ENCODE measurements at places on chromosomes 11 and 22.

- no peak for DNase-seq
Observed at GRCh38 chr11:14370496-14370895, 11.5 kb upstream of the RRAS2 start.

GRCh38 chr11:123056835-123057491 is 5.0 kb downstream of the HSPA8 start:
- DNase-seq: no peak

- DNase-seq: peak; percentile 40
Observed at GRCh38 chr11:59221441-59221840, 8.7 kb upstream of the MPEG1 start.

DNA sequence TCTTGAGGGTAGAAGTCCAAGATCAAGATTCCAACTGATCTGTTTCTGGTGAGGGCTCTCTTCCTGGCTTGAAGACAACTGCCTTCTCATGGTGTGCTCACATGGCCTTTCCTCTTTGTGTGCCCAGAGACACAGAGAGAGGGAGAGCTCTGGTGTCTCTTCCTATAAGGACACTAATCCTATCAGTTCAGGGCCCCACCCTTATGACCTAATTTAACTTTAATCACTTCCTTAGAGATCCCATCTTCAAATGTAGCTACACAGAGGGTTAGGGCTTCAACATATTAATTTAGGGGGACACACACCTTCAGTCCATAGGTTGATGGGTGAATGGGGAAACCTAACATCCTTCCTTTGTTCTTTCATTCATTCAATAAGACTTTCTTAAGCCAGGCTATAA is 144.6 kb downstream of the MN1 start:
- DNase-seq: no peak

- no peak for DNase-seq
Observed at GRCh38 chr11:15963266-15963665, 393.1 kb downstream of the SOX6 start.

DNA sequence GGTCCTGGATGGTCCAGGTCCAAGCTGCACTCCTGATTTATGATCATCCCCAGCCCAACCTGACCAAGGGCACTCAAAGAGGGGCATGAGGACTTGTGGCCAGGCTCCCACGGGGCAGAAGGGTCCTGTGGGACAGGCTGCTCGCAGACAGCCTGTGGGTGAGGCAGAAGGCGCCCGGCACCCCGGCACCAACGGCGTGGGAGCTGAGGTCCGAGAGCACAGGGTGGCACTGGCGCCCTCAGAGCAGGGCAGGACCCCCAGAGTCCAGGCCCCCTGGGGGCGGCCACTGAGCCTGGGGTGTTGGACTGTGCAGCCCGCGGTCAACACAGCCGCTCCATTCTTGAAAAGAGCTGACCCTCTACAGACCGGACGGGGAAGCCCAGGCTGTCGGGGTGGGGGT is 3.3 kb downstream of the IL17REL start:
- no peak for DNase-seq

- DNase-seq: no peak
Observed at GRCh38 chr22:23833911-23834317, 4.9 kb downstream of the DERL3 start.

DNA sequence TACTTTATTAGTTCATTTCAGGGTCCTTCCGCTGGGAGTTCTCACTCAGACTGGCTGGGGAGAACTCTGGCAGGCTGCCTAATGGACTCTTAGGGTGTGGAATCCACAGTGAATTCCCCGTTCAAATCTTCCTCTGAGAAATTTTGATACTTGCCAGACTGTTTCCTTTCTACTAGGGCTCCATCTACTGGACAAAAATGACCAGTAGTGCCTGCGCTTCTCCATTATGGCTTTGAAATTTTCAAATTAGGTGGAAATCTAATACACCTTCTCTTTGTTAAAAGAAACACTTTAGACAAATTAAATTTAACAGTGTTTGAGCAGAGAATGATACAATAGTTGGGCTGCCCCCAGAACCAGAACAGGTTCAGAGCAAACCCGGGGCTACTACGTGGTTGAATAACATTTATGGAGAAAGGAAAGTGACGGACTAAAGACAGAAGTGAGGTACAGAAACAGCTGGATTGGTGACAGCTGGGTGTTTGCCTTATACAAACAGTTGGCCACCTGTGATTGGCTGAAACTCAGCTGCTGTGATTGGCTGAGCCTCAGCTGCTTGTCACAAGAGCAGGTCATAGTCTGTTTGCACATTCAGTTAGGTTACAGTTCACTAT is 52.9 kb upstream of the FDX1 start:
- peak; percentile 28 for DNase-seq

DNA sequence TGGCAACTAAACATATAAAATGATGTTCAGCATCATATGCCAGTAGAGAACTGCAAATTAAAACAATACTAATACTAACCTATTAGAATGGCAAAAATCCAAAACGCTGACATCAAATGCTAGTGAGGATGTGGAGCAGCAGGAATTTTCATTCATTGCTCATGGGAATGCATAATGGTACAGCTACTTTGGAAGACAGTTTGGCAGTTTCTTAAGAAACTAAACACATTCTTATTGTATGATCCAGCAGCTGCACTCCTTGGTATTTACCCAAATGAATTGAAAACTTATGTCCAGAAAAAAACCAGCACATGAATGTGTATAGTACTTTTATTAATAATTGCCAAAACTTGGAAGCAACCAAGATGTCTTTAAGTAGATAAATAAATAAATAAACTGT is 258.0 kb downstream of the TENM4 start:
- DNase-seq: peak; percentile 63

DNA sequence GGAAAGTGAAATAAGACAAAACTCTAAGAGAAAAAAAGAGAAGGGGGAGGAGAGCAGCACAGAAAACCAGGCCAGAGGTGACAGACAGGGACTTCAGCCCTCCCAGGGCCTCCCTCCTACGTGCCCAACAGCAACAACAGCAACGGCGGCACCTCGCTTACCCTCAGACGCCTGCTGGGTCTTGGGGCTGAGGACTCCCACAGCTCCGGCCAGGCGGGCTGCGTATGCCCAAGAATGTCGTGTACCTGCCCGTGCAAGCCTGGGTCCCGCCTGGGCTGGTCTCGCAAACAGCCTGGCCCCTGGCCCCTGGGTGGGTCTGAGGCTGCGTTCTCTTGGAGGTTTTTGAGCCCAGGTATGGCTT is 30.5 kb downstream of the ARAP1 start:
- no peak for DNase-seq

- DNase-seq: no peak
Observed at GRCh38 chr11:36409152-36409816, 100.8 kb downstream of the TRAF6 start.
